Activated T-cell treated with anti-CD3 and anti-CD28 coated beads, Interleukin-2, amount 50 U/mL, for 72 hours (primary cell): ENCODE measurements at places on chromosomes 11 and 22.

- H3K27me3 ChIP-seq: no peaks in the 10 kb centered on the region
- no peak for DNase-seq
Observed at GRCh38 chr22:45524157-45524556, 21.5 kb downstream of the FBLN1 start.

DNA sequence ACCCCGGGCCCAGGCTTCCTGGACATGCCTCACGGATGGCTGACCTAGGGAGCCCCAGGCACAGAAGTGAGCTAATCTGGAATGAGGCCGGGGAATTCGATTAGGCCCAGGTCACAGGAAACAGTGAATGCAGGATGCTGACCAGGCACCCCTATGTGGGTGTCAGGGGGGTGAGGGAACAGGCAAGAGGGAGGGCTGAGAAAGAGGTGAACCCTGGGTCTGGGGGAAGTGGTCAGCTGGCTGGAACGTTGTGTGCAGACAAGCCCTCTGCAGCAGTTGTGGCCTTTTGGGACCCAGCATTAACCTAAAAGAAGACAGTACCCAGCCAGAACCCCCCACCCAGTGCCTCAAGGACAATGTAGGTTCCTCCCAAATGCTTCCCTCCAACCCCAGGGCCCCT, 8.1 kb downstream of the SERHL2 start:
- H3K4me3 ChIP-seq: no peak overlapping the region
- H3K4me1 ChIP-seq: peaks cover 6% of the 10 kb centered on the region
- H3K27ac ChIP-seq: no peak overlapping the region
- no peaks in the 10 kb centered on the region for H3K27me3 ChIP-seq

- H3K4me1 ChIP-seq: peaks cover 11% of the 10 kb centered on the region
- H3K27me3 ChIP-seq: no peaks in the 10 kb centered on the region
- no peak overlapping the region for H3K4me3 ChIP-seq
- no peak for DNase-seq
Observed at GRCh38 chr11:66878474-66878873, 21.6 kb downstream of the LRFN4 start.

- peaks cover 15% of the 10 kb centered on the region for H3K4me1 ChIP-seq
- no peak overlapping the region for H3K4me3 ChIP-seq
Observed at GRCh38 chr22:20951932-20952380, 15.1 kb upstream of the AIFM3 start.

DNA sequence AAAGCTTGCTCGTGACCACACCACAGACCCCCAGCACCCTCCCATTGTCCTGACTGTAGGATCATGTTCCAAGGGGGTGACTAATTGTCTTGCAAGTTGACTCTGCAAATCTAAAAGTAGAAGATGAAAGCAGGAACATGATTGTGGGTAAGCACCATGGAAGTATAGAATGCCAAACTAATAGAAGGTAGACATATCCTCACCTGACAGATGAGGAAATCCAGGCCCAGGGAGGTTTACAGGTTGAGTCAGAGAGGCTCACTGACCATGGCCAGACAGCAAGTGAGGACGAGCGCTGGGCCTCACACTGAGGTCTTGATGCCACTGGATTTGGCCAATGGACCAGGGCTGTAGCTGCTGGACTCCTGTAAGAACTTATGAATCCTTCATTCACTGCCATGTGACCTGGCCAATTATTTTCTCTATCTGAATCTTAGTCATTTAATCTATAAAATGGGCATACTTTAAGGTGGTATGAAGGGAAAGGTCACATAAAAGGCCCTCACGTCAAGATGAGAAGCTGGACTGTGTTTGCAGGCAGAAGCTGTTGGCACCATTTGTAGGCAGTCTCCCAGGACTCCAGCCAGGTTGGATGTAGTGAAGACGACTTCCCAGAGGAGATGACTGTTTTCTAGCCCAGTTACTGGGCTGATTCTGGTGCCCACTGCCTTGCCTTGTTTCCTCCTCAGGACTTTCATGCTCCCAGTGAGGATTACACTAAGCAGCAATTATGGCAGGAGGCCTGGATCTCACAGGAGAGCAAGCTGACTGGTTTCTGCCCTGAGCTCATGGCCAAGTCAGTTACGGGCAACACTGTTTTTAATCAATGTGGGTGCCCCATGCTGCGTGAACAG, 54.6 kb downstream of the GAB4 start:
- DNase-seq: no peak
- no peaks in the 10 kb centered on the region for H3K36me3 ChIP-seq
- no peak overlapping the region for H3K27ac ChIP-seq
- H3K27me3 ChIP-seq: no peaks in the 10 kb centered on the region
